ENCODE measurements at places on chromosomes 11 and 22.

- no peak for DNase-seq
Observed at GRCh38 chr22:30186510-30186909, 60.0 kb downstream of the LIF start.

- no peak for DNase-seq
Observed at GRCh38 chr11:125141686-125142535, 22.6 kb upstream of the PKNOX2 start.

GRCh38 chr11:13386567-13386966 is 76.5 kb downstream of the BTBD10 start:
- no peak for DNase-seq

DNA sequence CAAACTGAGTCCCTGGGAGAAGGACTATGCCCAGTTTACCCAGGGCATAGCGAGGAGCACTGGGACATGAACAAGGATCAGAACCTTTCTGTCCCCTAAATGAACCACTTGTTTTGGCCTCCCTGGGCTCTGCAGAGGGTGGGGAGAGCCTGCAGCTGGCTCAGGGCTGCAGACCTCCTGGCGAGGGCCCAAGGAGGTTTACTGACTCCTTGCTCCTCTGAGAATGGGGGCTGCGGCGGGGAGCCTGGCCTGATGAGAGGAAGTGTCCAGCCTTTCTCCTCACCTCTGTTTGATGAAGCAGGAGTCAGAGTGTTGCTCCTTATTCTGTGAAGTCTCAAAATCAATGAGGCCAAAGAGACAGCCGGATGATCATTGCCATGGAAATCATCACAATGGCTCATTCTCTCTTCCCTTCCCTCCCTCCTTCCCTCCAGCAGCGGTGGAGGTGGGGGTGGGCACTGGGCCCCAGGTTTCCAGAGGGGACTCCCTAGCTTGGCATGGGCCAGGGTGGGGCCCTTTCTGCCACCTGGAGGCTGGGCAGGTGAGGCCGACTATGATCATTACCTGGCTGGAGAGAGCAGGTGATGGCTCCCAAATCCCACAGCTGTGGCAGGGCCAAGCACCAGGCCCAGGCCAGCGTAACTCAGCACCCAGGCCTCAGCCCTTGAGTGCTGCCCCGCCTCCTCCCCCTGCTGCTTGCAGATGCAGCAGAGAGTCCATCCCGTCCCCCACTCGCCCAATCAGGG is 169.7 kb downstream of the CEP164 start:
- DNase-seq: no peak

- DNase-seq: no peak
Observed at GRCh38 chr22:40674274-40674673, 5.0 kb upstream of the MCHR1 start.

GRCh38 chr11:95081010-95081409 is 8.6 kb upstream of the ENDOD1 start:
- no peak for DNase-seq

DNA sequence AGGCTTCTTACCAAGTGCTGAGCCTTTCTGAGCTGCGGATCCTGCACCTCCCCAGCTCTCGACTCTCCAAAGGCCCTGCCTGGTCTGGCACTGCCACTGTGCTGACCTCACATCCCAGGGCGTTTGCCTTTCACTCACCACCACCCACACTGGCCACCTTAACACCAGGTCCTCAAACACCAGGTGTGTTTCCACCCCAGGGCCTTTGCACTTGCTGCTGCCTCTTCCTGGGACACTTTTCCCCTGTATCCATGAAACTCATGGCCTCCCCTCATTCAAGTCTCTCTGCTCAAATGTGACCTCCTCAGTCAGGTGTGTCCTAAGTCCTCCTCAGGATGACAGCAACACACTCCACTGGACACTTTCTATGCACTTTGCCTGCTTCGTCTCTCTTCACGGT is 51.4 kb upstream of the ANO1 start:
- DNase-seq: no peak

GRCh38 chr11:1854949-1855885 is 2.3 kb downstream of the LSP1 start:
- DNase-seq: no peak

GRCh38 chr11:67483831-67484665 is 1.2 kb downstream of the AIP start:
- no peak for DNase-seq

DNA sequence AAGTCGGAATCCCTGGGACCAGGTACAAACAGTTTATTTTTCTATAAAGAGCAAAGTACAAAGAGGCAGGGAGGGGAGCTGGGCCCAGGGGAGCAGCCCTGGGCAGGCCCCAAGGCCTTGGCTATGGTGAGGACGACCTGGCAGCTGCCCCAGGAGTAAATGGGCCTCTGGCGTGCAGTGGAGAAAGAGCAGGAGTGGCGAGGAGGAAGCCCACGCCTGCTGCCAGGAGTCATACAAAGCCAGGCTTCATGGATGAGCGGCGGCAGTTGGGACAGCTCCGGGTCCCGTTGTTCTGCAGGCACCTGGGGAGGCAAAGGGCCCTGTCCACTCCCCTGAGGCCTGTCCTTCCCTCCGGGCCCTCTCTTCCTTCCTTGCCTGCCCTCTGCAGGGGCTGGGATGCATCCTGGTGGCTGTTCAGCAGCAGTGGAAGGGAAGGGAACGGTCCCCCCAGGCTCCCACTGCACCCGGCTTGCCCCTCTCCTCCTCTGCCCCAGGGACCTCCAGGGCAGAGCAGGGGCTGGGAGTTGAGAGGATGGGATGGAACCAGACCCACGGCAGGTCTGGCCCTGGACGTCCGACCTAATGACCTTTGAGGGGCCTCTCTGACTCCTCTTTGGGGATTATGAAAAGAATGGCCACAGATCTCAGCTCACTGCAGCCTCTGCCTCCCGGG is 11.1 kb downstream of the RAPSN start:
- no peak for DNase-seq

DNA sequence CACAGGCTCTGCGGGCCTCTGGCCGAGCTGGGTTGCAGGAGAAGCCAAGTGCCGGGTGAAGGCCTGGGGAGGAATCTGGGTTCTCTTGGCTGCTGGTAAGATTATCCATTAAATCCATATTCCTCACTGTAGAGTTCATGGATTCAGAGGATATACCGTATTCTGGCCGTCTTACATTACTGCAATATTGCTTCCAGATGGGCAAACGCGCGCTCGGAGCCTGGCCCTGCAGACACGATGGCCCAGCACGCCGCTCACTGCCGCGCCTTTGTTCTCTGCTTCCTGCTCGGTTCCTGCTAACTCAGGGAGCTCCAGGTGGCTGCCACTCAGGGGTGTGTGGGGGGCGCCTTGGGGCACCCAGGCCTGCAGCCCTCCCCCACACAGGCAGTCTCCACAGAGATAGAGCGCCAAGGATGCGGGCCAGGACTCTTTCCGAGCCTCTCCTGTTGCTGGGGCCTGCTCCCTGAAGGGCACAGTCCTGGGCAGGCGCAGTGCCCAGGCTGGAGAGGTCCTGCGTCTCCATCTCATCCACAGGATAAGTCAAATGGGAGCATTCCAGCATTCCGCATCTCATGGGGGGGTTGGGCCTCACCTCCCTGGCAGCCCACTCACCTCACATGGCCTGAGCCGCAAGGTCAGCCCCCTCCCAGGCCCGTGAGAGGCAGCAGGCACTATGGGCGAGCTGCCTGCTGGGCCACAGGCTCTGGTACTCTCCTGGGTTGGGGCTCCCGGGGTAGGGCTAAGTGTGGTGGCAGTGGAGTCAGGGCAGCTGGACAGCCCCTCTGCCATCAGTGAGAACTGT is 14.1 kb upstream of the KCNQ1OT1 start:
- DNase-seq: no peak

DNA sequence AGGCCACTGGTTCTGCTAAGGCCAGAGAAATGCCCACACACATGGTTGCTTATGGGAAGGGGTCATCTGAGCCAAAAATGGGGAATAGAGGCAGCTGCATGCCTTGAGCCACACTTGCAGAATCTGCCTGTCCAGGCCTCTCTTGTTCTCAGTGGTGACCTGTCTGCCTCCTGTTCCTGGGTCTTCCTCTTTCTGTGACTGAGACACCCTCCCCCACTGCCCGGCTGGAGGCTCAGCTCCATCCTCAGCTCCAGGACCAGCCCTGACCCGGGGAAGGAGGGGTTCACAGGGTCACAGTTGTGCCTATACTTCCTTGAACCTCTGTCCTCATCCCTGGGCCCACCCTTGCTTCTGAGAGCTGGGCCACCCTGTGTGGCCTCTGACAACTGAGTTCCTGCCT is 52.3 kb downstream of the CSF2RB start:
- no peak for DNase-seq

- DNase-seq: no peak
Observed at GRCh38 chr11:88454881-88455280, 117.3 kb upstream of the CTSC start.

- no peak for DNase-seq
Observed at GRCh38 chr11:95522874-95523273, 266.7 kb downstream of the FAM76B start.

- no peak for DNase-seq
Observed at GRCh38 chr11:78935398-78936068, 360.9 kb upstream of the NARS2 start.

DNA sequence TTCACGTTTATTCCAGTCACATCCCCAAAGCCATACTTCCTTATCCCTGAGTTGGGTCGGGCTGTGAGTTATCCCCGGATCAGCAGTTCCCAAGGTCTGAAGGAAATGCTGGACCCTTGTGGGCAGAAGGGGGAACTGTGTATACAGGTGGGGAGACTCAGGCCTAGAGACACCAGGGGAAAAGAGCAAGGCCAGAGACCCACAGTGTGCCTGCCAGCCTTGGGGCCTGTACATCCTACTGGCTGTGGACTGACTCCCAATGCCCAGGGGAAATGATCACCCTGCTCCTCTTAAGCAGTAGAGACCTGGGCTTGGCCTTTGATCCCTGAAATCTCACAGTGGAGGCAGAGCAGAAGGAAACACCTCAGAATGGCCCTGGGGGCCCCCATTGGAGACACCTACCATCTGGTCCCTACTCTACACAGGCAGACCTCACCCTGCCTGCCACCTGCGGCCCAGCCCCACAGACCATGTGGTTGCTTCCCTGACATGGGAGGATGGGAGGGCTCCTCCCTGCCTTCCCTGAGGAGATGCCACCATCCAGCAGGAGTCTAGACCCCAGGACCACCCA is 1.3 kb downstream of the SELENOM start:
- no peak for DNase-seq

DNA sequence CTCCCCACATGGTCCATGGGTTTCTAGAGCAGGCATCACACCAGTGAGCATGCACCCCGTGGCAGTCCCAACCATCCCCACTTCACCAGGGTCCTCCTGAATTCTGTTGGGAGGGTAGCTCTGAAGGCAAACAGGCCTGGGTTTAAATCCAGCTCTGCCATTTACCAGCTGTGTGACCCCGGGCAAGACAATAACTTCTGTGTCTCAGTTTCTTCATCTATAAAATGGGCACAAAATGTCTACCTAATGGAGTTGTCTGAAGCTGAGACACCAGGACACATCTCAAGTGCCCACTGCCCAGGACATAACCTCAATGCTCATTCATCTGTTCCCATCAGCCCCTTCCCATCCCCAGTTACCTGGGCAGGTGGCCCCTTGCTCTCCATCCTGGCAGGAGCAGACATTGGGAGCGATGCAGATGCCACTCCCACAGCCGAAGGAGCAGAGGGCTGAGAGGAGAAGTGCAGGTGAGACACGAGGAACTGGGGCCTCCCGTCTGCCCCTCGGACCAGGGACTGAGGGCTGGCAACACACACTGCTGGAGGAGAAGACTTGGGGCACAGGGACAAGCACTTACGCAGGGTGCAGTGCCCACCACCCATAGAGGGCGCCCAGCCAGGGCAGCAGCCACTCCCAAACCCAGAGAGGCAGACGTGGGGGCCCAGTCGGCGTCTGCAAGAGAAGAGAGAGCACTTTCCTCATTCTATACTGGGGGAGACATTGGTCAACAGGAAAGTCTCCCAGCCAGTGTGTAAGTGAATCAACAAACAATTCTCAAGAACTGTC is 4.0 kb downstream of the VWCE start:
- DNase-seq: no peak
